ENCODE measurements at places on chromosomes 6 and 20.

DNA sequence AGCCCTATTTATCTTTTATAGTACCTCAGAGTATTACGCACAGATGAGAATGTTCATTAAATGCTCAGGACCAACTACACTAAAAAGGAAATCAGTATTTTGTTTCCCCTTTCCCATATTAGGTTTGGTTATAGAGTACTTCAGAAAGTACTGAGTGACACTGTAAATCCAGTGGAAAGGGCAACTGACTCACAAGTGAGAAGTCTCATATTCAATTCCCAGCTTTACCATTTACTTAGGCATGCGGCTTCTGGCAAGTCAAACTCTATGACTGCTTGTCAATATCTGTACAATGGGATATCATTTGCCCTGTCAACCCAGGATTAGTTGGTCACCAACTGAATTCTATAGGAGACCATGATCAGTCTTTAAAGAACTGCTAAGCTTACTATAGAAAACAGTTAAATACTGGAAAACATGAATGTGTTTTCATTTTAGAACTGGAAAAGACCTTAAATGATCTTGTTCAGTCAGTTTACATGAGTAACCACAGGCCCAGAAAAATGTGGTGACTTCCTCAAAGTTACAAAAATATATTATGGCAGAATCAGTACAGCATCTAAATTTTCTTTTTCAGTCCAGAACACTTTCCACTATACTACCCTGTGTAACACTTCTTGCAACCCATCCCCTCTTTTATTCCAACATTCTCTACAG is 3.6 kb downstream of the MAP3K7 start:
- DNase-seq, result no peak

DNA sequence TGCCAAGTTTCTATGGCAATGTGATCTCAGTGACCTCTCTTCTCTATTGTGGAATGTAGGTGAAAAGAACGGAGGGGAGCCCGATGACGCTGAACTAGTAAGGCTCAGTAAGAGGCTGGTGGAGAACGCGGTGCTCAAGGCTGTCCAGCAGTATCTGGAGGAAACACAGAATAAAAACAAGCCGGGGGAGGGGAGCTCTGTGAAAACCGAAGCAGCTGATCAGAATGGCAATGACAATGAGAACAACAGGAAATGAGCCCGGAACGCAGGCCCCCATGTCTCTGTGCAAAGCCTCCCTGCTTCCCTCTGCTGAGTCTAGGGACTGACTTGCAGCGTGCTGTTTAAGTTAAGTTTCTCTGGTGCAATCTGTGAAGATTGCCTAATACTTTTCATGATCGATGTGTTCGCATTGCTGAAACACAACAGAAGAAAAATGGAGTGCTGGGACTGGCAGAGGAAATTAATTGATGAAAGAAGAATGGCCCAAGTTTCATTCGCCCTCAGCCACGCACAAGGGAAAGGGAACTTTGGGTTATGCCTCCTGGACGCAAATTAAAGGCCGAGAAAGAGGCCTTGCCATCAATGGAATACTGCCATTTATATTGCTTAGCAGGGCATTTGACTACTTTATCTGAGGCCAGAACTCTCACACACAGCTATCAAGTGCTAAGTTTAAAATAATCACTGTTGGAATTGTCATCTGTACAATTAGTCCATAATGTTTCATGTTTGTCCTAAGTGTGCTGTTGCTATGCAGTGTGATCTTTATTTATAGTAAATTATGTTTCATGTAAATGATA is 146.4 kb downstream of the AKAP7 start:
- DNase-seq, result no peak

- DNase-seq, result peak; percentile 5
Measured at GRCh38 chr6:30752157-30752927, 8.0 kb upstream of the IER3 start.

DNA sequence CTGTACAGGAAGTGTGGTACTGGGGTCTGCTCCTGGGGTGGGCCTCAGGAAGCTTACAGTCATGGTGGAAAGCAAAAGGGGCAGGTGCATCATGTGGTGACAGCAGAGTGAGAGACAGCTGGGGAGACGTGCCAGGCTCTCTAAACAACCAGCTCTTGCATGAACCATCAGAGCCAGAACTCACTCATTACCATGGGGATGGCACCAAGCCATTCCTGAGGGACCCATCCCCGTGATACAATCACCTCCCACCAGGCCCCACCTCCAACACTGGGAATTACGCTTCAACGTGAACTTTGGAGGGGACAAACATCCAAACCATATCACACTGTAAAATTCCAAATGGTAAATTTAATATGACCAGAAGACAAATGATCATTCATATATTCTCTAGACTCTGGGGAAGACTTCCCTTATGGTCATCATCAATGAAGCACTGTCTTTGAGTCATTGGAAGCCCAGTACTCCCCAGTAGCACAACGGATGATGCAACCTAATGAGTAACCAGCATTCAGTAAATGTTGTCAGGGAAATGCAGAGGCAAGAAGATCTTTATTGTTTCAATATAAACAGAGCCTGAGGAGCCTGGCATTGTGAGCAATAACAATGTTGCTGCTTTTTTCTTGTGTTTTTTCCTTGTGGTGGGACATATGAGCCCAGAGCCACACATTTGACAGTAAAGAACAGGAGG is 48.2 kb upstream of the RALY start:
- DNase-seq, result no peak

DNA sequence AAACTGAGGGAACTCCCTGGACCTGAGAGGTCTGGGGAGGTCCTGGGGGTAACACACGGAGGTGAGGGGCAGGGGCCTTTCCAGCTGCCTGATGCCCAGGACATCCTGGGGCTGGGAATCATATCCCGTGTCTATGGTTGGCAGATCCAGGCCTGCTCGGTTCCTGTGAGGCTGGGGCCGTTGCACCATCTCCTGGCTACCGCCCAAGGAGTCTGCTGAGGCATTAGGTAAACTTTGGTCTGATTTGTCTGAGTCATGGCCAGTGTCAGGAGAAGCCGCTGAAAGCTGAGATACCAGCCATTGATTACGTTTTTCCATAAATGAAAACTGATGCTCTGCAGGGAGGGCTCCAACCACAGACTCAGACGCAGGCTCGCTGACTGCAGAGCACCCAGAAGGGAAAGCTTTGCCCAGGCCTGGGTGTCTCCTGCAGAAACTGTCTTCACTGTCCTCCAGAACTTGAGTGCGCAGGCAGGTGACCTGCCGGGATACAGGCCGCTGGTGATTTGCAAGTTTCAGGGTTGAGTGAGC is 14.2 kb downstream of the TRAF3IP2 start:
- DNase-seq, result no peak

GRCh38 chr6:100504786-100505737 is 40.3 kb upstream of the SIM1 start:
- DNase-seq, result no peak
